ENCODE measurements at places on chromosomes 11 and 22.

GRCh38 chr11:35230388-35230787, 91.4 kb downstream of the CD44 start:
- DNase-seq = no peak

GRCh38 chr22:32326647-32327046, 31.0 kb upstream of the RFPL3 start:
- no peak for DNase-seq

GRCh38 chr11:45412521-45412920, 126.4 kb upstream of the SYT13 start:
- DNase-seq = no peak

DNA sequence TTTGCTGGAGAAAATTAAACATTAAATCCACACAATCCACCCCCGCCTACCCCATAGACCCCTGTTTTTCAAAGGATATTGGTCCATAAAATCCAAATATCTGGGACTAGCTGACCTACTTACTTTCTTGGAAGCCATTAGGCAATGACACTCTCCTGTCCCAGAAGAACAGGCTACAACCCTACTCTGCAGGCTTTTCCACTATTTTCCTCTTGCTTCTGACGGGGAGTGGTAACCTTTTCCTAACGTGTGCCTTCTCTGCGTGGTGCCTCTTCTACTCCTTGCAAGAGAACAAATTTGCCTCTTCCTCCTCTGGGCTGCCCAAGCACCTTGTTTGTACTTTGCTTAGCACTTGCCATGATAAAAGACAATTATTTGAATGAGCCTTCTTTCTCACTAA, 51.6 kb downstream of the UBASH3B start:
- no peak for DNase-seq

- no peak for DNase-seq
Measured at GRCh38 chr22:21038405-21038804, 6.0 kb upstream of the SLC7A4 start.
